Adipocyte (in vitro differentiated cells): ENCODE measurements at places on chromosomes 5 and 9.

- no peak for DNase-seq
Measured at GRCh38 chr9:70519912-70520724, 105.7 kb upstream of the KLF9 start.

- DNase-seq, result no peak
Measured at GRCh38 chr5:62494772-62495171, 82.2 kb downstream of the IPO11 start.

- no peak for DNase-seq
Measured at GRCh38 chr5:106408570-106408969, 1262.2 kb downstream of the EFNA5 start.

- peak; percentile 72 for DNase-seq
Measured at GRCh38 chr5:140251527-140251973, 51.4 kb downstream of the PFDN1 start.

DNA sequence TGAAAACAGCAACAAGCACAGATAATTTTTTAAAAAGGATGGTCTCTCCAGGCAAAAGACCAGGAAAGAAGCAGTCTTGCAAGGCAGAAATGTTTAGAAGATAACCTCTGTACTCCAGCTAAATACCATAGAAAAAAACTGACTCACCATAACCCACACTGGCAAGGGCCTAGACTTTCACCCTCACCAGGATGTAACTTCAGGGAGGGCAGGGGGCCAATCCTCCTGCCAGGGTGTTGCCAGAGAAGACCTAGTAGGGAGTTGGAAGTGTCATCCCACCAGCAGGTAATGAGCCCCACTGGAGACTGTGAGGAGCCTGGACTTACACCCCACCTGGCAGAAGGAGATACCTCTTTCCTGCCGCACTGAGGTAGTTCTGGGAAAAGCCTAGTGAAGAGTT is 97.6 kb downstream of the PRELID2 start:
- no peak for DNase-seq

DNA sequence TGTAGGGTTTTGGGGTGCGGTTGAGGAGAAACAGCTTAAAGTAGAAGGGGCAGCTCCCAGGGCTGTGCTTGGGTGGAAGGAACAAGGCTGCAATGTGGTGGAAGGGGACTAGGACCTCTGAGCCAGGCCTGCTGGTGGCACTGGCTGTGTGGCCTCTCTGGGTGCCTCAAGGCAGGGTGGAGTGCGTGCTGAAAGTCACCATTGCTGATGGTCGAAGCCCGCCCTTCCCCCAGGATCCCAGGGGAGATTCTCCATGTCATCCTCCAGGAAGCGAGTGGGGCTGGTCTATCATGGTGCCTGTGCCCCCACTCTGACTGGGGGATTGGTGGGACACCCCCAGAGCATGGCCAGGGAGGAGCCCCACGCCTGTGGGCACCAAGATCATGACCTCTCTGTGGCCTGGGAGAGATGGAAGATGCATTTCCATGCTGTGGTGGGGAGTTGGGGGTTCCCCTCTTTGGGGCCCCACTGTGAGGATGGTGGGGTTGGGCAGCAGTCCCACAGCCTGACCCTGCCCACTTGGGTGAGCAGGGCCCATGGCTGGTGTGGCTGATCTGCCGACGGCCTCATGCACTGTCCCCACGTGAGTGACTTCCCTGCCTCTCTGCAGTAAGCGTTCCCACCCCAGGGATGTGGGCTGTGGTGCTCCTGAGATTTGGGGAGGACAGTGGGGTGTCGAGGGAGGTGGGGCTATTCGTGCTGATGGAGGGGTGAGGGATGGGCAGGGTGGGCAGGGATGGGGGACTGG is 25.8 kb downstream of the WNK2 start:
- no peak for DNase-seq

- DNase-seq, result peak; percentile 35
Measured at GRCh38 chr9:34227445-34227844, 48.6 kb downstream of the UBAP1 start.

GRCh38 chr5:169706071-169706470 is 69.0 kb downstream of the DOCK2 start:
- no peak for DNase-seq

DNA sequence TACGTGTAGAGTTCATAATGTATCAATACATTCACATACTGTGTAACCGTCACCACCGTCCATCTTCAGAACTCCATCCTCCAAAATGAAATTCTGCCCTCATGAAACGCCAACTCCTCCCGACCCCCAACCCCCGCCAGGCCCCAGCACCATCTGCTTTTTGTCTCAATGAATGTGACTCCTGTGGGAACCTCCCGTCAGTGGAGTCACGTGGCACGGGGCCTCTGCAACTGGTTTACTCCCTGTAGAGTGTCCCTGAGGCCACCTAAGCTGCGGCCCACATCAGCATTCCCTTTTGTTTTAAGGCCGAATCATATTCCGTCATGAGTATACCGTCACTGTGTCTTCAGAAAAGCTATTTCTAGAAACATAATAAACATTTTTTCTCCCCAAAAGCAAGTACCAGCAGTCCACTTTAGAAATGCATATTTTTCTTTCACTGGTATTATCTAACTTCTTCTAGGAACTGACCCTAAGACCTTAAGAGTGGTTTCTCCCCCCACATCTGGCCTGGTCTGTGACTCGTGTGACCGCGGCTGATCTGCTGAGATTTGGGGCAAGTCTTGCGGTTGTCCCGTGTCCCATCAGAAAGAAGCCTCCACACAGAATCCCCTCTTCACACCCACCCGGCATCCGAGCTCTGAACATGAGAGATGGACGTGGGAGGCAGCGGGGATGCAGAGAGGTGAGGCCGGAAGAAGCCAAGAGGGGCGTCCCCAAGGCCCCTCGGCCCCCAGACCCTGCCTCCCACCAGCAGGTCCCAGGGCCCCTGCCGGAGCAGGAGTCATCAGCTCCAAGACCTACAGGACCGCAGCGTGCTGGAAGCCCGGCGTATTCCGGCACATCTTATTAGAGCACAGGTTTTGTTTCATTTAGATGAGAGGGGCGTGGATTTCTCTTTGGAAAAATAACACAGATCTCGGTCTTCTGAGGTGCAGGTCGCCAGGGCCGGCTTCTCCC is 38.3 kb downstream of the SLC6A3 start:
- DNase-seq, result no peak

DNA sequence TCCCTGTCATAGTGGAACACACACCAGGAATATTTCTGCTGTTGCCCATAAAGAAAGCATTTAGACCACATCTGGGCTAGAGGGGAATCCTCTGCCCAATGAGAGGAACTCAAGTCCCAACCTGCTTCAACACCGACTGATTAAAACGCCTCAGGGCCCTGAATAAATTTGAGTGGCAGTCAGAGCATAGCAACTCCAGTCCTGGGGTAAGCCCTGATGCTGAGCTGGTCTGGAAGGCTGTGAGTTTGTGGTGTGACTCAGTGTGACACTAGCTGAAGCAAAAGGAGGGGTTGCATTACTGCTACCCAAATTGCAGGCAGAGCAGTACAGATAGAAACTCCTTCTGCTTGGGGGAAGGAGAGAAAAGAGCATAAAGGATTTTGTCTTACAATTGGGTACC is 148.3 kb downstream of the PRDM9 start:
- no peak for DNase-seq

GRCh38 chr5:159601216-159601615 is 270.9 kb upstream of the IL12B start:
- no peak for DNase-seq

GRCh38 chr5:42656651-42657015 is 100.0 kb upstream of the CCDC152 start:
- DNase-seq, result peak; percentile 38

- DNase-seq, result peak; percentile 86
Measured at GRCh38 chr5:72107131-72107900, at the start of gene MAP1B. TSS of gene MAP1B (plus strand) at chr5:72107475. CDS start at chr5:72107532, 57 bp downstream.

DNA sequence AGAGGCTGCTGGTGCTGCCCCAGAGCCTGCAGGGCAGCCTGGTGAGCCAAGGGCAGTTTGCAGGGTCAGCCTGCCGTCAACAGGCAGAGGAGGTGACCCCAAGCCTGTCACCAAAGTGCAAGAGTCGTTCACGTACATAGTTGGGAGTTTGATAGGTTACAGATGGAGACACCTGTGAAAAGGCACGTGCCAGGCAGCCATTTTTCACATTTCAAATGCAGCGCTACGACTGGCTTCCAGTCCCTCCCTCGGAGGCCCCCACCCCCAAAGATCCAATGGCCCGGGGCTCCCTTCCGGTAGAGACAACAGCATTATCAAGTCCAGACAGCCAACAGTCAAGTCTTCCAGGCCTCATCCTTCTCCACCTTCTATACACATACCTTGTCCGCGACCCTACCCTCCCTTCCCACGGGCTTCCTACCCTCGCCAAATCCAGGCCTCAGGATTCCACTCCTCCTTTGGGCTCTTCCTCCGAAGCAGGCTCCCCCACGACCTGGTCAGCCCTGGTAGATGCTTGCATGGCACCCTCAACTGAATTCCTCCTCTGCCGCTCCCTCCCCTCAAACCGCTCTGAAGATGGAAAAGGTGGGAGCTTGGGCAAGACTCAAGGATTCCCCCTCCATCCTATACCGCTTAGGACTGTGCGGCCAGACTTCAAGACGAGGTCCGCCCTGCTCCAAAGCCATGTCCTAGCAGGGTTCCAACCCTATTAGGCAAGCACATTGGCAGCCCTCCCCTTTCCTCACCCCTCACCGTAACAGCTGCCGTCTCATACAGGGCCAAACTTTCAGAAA is 13.2 kb downstream of the HNRNPH1 start:
- DNase-seq, result no peak

- peak; percentile 11 for DNase-seq
Measured at GRCh38 chr5:115033861-115034260, 135.8 kb downstream of the TRIM36 start.

DNA sequence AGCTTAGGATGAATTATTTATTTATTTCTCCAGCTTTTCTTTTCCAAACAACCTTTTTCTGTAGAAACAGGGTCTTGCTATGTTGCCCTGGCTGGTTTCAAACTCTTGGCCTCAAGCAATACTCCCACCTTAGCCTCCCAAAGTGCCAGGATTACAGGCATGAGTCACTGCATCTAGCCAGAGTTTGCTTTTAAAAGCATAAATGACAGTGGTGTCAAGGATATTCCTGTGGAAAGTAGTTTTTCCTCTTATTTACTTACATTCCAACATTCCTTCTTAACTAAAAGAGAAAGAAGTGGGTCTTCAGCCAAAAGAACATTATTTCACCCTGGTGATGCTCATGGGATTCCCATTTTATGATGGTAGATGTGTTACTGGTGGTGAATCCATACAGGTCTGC is 62.4 kb downstream of the GRIA1 start:
- no peak for DNase-seq

DNA sequence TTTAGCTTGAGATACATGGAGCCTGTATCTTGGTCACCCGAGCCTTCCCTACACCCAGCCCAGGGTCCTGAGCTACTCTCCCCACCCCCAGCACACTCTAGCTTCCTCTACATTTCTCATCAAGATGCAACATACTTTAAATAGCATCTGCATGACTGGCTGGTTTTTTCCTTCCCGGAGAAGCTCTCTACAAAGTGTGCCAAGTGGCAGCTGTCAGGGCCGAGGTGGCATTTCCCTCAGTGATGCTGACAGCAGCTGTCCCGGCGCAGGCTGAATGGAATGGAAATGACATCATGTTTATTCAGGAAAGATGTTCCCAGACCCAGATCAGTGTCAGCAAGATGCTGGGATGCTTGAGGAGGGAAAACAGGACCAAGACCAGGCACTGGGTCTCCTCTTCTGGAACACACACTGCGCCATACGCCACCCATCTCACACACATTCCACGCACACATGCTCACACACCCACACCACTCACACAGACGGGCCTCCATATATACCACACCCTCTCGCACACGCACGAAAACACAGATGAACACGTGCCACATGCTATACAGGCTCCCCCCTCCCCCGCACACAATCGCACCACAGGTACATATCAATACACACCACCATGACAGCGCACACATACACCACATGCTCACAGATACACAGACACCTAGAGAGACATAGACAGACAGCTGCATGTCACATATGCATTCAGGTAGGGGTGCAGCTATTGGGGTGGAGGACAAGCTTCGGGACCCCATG is 67.8 kb downstream of the LHX2 start:
- peak; percentile 47 for DNase-seq

DNA sequence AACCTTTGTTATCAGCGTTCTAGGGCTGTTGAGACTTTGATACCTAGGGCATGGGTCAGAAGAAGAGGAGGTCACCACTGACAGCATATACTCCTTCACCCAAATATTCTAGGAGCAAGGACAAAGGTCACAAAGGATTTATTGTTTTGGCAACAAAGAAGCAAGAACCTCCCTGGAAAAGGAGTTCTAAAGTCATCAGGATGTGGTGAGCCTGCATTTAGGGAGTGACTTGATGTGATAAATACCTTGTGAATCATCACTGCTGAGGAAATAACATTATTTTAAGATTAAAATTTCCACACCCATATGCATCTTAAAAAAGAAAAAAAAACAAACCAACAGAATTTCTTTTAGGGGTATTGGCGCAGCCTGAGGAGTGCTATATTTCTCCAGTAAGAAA is 13.9 kb downstream of the IFNA1 start:
- peak; percentile 15 for DNase-seq

DNA sequence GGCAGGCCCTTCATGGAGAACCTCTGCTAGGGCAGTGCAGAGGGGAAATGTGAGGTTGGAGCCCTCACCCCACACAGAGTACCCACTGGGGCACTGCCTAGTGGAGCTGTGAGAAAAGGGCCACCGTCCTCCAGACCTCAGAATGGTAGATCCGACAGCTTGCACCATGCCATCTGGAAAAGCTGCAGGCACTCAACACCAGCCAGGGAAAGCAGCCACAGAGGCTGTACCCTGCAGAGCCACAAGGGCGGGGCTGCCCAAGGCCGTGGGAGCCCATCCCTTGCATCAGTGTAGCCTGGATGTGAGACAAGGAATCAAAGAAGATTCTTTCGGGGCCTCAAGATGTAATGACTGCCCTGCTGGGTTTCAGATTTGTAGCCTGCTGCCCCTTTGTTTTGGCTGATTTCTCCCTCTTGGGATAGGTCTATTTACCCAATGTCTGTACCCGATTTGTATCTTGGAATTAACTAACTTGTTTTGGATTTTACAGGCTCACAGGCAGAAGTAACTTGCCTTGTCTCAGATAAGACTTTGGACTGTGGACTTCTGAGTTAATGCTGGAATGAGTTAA is 16.6 kb upstream of the ZDHHC11 start:
- DNase-seq, result no peak

- no peak for DNase-seq
Measured at GRCh38 chr5:138139781-138140090, 508 bp upstream of the NME5 start.

DNA sequence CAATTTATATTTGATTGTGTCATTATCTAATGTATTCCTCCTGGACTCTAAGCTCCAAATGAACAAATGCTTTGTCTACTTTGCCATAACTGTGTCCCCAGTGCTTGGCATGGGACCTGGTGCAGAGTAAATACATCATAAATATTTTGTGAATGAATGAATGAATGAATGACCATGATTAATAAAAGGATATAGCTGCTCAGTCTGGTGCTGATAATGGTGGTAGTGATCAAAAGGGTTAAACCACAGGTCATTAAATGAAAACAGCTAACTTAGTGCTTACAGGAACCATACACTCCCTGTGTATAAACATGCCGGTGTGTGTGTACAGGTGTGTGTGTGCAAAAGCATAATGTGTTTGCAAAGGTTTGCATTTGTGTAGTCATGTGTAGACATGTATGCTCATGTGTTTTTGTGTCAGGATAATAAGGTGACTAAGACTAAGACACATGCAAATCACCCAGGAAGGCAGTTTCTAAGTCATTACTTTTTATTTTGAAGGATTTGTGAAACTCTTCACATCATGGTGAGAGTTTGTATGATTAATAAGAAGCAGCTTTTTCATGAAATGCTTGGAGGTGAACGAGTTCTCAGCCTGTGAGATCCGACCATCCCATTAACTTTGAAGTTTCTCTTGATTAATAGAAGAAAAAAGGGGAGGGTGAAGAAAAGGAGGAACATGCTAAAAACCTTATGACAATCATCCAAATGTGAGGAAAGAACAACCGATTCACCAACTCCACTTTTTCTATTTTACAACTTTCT is 24.6 kb downstream of the SPARC start:
- no peak for DNase-seq
